ENCODE measurements at places on chromosomes 12 and 14.

DNA sequence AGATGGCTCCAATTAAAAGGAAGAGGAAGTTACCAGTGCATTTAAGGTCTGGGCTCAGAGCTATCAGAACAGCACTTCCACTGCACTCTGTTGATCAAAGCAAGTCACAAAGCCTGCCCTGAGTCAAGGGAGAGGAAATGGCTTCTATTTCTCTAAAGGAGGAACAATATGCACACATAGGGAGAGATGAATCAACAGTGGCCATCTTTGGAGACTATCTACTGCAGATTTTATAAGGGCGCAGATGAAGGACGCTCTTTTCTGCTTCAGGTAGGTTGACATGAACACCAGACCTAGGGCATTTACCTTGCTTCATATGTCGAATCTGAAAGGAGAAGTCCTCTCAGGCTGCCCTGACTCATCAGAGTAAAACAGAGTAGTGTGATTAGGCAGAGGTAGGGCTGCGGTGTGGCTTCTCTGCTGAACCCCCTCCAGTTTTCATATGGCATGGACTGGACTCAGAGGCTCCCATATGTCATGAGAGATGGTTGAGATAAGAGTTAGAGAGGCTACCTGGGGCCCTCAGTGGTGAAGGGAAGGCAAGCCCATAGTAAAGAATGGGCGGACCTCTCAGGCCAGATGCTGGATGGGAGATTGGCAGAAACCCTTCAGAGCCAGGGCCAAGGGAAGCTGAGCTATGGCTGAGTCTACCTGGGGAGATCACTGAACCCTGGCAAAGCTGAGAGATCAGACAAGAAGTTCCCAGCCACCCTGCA, 84.4 kb downstream of the ARF6 start:
- DNase-seq: no peak

DNA sequence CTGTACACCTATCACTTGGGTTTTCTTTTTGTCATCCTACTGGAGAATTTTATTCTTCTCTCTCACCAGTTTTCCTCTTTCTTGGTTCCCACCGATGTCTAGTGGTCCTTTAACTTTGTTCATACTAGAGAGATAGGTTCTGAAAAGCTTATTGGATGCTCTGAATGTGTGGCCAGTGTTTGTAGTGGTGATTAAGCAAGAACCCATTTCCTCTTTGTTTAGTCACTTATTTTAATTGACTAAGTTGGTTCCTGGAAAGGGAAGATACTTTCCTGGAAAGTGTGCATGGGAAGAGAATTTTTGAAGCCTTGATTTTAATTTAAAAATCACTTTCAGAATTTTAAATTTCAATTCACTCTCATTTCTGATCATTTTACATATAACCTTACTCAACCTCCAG, 127.2 kb downstream of the OTOGL start:
- no peak for DNase-seq

DNA sequence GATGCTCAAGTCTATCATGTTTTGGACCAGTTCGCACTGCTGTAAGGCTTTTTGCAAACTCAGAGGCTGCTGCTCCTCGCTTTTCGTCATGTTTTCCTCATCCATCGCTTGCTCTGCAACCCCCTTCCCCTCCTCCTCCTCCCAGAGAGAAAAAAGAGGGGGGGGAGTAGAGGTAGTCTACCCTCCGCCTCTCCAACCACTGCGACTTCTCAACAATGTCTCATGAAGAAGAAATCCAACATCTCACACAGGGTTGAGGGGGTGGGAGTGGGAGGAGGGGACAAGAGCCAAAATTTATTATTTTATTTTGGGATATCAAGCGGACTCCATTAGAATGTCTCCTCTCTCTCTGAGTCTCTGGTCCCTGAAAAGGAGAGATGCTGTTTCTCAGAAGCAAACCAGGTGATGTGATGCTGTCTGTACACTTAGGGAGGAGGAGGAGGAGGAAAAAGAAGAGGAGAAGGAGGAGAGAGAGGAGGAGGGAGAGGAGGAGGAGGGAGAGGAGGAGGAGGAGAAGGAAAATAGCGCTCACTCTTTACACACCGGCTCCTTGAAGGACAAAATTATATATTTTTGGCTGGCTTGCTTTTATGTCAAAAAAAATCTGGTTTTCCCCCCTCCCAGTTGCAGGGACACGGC, 520 bp downstream of the KSR2 start:
- no peak for DNase-seq

GRCh38 chr12:76618031-76618430, 58.5 kb upstream of the OSBPL8 start:
- DNase-seq: no peak

GRCh38 chr12:49292729-49293055, 2.3 kb upstream of the PRPH start:
- DNase-seq: no peak

DNA sequence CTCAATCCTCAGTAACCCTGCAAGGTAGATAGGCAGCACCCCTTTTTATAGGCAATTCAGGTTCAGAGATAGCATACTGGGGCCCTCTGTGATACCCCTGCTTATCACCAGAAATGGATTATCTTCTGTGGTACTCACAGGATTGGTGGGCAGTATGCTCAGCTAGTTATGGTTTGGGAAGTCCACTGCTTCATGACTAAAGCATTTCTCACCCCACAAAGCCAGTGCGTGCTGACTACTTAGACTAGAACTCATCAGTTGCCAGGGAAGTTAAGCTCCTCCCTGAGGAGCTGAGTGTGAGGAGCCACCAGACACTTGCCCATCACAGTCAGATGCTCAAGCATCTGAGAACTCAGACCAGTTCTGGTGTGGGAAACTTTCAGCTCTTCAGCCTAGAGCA, 76.3 kb downstream of the SCAF11 start:
- DNase-seq: peak; percentile 18

DNA sequence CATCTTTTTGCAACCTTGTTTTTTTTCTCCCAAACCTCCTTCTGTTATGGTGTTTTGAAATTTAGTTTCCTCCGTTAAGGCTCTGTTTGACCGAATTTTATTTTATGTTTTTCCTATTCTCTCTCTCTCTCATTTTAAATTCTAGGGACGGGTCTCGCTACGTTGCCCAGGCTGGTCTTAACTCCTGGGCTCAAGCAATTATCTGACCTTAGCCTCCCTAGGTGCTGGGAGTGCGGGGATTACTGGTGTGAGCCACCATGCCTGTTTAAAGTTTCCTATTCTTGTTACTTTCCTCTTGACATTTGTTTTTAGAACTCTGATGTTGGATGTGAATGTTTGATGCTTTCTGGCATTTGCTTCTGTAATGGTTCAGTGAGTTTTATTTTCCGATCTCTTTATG, 1.0 kb downstream of the ZC3H14 start:
- no peak for DNase-seq

DNA sequence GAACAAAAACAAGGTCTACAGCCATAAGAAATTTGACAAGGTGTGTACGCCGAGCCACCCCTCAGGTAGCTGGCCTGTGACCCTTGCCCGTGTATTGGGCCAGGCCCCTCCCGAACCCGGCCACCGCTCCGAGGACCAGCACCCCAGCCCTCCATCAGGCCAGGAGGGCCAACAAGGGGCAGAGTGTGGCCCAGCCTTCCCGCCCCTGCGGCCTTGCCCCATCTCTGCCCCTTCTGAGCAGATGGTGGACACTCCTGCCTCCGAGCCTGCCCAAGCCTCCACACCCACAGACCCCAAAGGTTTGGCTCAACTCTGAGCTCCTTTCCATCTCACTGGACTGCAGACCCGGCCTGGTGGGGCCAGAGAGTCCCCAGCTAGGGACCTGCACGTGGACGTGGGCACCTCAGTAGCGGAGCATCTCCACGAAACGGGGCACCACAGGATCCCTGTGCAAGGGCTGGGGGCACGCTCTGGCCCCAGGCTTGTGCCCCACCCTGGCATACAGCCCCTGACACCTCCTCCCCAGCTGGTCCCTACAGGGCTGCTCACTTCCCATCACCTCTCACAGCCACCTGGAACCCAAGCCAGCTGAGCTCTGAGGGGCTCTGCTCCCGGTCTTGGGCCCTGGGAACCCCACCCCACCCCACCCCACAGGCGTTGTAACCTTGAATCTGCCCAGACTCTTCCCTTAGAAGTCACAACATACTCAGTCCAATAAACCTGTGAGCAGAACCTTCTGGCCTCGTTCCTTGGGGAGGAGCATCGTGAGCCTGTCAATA, 3.3 kb downstream of the P2RX2 start:
- no peak for DNase-seq

- DNase-seq: peak; percentile 93
These were observed 36.9 kb upstream of the SINHCAF start for GRCh38 chr12:31362759-31363415.

DNA sequence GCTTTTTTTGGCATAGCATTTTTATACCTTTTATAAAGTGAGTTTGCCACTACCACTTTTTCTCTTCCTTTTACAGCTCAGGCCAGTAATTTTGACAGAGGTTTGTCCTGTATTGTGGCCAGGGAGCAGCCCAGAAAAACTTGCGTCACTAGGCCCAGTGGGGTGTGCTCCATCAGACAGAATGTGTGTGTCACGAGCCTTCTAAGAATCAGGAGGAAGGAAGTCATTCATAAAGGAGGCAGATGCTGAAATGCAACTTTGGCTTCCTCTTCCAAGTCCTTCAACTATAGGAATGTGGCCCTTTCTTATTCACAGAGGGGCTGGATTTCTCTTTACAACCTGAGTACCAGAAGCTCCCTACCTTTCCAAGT, 10.1 kb upstream of the RAB35 start:
- no peak for DNase-seq

Measured in ELF-1 (cell line).